ENCODE measurements at places on chromosomes 7 and 10.

DNA sequence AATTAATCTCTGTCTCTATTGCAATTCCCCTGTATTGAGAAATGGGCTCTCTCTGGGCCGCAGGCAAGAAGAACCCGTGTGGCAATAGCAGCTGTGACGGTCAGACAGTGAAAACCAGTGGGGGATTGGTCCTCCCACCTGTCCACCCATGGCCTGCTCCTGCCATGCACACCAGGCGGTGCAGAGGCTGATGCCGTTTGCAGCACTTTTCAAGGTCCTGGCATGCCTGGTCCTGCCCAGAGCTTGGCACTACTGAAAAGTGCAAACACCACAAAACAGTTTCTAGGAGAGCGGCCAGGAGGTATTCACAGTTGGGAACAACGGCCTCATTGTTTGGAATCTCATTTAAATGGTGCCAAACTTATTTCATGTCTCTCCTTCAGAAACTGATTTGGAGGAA, 41.5 kb downstream of the PSPH start:
- no peak for DNase-seq

- no peak for DNase-seq
These were observed 1.6 kb downstream of the POLM start for GRCh38 chr7:44080686-44081265.

GRCh38 chr10:4643471-4643870, 182.5 kb upstream of the AKR1E2 start:
- no peak for DNase-seq

GRCh38 chr10:105148456-105148855, 507.4 kb downstream of the SORCS3 start:
- no peak for DNase-seq

DNA sequence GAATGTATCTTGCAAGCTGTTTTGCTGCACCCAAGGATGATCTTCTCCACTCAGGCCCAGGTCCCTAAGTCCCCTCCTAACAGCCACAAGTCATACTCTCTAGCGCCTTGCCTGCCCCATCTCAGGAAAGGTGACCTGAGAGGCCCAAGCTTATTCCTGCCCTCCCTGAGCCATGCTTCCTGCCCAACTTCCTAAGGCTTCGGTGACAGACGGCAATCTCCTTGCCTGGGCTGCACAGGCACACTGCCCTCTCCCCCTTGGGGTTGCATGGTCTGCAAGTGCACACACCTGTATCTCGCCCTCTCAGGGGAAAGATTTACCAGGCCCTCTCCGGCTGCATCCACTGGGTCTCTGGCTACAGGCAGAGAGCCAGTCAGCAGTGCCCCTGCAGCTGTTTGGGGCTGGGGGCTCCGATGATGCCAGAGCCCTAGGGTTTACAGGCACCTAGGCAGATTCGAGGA, 771 bp upstream of the ADIRF start:
- no peak for DNase-seq

GRCh38 chr10:73886661-73887293, 12.4 kb upstream of the CAMK2G start:
- no peak for DNase-seq

GRCh38 chr10:1465418-1465911, 271.9 kb downstream of the ADARB2 start:
- DNase-seq = no peak

- DNase-seq = no peak
These were observed 38.8 kb upstream of the ZNF365 start for GRCh38 chr10:62335326-62335725.

DNA sequence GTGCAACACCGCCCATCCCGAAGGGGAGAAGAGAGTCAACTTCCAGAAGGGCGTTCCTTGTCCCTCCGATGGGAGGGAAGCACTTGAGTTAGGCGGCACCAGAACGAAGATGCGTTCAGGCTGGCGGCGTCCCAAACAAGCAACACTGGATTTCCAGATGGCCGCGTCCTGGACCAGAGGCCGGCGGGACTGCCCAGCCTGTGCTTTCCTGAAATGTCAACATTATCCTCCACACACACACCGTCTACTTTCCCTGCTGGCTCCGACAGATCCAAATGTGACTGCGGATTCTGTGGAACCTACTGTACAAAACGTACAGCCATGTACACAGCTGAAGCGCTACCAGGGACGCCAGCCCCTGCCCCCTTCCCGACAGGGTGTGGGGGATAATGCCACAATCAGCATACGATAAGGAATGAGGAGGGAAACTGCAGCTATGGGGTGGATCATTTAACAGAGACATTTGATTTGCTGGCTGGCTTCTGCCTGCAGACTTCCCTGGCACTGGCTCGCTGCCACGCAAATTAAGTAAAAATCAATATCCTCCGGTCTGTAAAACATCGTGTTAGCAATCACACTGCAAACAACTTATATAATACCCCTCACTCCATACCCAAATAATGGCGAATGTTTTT, 82.1 kb downstream of the ZRANB1 start:
- no peak for DNase-seq

GRCh38 chr10:78134773-78135306, 101.2 kb downstream of the RPS24 start:
- peak; percentile 46 for DNase-seq

- DNase-seq = peak; percentile 83
These were observed 165.6 kb upstream of the KMT2E start for GRCh38 chr7:104848138-104848990.

DNA sequence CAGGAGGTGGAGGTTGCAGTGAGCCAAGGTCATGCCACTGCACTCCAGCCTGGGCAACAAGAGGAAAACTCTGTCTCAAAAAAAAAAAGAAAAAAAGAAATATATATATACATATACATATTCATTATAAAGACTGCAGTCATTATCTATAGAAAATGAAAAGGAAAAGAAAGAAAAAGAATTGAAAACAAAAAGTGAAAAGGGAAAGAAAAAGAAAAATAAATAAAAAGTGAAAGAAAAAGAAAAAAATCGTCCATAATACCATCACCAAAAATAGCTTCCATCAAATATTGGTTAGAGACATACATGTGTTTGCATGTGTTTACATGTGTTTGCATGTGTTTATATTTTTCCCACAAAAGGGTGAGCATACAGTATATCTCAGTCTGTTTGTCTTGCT, 105.5 kb upstream of the PARD3 start:
- no peak for DNase-seq

GRCh38 chr7:4399596-4399995, 282.5 kb upstream of the FOXK1 start:
- DNase-seq = no peak

- no peak for DNase-seq
These were observed 142.5 kb upstream of the PPP2R2D start for GRCh38 chr10:131758062-131758938.

DNA sequence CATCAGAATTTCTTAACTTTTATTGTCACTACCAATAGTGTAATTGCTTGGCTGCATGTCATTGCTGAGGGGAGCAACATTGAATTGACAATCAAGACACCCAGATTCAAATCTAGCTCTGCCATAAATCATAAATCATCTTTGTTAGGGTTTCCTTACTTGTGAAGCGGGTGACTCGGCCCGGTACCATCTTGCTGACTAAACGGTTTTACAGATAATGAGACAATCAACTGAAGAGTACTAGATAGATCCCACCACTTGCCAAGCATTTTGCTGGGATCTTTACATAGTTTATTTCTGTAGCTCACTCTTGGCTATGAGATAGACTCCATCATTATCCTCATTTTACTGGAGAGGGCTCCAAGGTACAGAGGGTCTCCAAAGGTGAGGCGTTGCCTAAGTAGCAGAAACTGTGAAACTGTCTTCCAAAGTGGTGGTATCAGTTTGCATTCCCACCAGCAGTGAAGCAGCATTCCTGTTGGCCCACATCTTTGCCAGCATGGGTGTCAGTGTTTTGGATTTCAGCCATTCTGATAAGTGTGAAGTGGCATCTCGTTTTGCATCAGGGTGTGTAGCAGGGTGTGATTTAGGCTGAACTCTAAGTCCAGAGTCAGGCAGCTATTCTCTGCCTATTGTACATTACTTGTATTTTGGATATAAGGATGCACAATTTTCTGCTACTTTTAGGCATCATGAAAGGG, 168.7 kb upstream of the BMPER start:
- no peak for DNase-seq

- no peak for DNase-seq
These were observed 20.3 kb upstream of the SAR1A start for GRCh38 chr10:70190581-70190980.

DNA sequence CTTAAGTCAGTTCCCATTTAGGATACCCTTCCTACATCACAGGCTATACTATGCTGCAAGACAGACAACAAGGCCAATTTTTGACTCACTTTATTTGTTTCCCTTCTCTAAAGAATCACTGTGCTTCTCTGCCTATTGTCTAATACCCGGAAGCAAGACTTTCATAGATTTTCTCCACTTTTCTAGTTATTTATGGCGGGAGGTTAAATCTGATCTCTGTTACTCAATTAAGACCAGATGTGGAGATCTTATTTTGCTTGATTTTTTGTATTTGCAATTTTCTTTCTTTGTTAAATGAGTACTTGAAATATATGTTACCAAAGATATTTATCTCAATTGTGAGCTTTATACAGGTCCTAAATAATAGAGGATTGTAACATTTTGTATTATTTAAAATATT, 511.5 kb downstream of the ATRNL1 start:
- no peak for DNase-seq
